CD8-positive, alpha-beta memory T cell (primary cell): ENCODE measurements at places on chromosomes 6 and 20.

- DNase-seq = no peak
Measured at GRCh38 chr20:32072168-32072750, 20.2 kb downstream of the HCK start.

DNA sequence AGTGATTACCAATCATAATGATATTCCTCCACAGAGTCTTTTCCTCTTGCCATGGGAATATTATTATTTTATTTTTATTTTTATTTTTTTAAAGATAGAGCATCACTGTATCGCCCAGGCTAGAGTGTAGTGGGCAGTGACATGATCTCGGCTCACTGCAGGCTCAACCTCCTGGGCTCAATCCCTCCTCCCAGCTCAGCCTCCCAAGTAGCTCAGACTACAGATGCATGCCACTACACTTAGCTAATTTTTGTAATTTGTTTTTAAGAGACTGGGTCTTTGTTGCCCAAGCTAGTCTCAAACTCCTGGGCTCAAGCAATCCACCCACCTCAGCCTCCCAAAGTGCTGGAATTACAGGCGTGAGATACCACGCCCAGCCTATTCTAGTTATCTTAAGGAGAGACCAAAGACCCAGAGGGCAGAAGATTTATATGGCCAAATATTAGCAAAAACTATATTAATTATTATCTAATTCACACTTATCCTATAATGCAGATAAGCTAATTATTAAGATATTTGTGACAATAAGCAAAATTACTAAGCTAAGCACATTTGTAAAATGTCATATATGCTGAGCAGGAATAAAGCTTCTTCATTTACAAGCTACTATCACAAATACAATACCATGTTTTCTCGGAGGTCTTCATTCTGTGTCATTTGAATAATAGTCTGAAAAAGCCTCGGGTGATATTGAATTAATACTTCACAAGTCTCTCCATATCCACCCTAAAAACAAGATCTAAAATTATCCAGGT, 63.5 kb downstream of the HACE1 start:
- no peak for DNase-seq

DNA sequence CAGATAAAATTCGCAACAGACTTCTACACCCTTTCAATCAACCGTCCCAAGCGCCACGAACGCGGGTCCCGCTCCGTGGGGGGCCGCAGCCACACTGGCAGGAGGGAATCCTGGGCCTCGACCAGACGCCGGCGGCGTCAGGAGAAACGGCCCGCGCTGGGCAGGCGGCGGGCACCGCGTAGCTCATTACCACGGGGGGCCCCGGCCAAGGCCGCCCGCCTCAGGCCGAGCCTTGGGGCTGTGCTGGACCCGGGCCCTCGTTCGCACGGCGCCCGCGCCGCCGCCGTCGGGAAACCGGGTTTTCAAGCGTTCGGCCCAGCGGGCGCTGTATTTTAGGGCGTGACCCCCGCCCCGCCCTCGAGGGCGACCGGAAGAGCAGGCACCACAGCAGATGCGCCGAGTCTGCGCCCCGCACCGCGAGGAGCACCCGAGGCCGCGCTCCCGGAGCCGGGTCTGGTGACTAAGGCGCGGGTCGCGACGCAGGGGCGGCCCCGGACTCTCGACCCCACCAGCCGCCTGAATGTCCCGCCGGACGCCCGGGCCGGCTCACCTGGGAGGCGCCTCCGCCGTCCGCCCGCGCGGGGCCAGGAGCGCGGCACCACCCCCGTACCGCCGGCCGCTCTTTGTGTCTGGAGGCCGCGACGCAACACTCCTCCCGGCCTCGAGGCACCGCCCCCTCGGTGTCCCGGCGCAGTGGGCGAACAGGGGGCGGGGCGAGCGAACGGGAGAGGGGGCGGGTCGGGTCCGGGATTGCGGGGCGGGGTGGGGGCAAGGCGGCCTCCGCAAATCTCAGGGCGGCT, at the start of gene NINL:
Gene NINL (minus strand): TSS at position 627 of the 800 bp plus-strand sequence. CDS start 58,944 bp downstream, outside the sequence.
- peak; percentile 48 for DNase-seq

- DNase-seq = no peak
Measured at GRCh38 chr6:34447386-34447785, 18.5 kb upstream of the PACSIN1 start.

DNA sequence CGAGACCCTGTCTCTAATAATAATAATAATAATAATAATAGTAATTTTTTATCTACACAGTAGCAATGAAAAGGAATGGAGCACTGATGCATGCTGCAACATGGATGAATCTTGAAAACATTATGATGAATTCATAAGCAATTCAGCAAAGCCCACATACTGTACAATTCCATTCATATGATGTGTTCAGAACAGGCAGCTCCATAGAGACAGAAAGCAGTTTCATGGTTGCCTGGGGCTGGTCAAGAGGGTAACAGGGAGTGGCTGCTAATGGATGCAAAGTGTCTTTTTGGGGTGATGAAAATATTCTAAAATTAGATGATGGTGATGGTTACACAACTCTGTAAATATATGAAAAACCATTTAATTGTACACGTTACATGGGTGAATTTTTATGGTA, 43.6 kb downstream of the SLC24A3 start:
- no peak for DNase-seq

DNA sequence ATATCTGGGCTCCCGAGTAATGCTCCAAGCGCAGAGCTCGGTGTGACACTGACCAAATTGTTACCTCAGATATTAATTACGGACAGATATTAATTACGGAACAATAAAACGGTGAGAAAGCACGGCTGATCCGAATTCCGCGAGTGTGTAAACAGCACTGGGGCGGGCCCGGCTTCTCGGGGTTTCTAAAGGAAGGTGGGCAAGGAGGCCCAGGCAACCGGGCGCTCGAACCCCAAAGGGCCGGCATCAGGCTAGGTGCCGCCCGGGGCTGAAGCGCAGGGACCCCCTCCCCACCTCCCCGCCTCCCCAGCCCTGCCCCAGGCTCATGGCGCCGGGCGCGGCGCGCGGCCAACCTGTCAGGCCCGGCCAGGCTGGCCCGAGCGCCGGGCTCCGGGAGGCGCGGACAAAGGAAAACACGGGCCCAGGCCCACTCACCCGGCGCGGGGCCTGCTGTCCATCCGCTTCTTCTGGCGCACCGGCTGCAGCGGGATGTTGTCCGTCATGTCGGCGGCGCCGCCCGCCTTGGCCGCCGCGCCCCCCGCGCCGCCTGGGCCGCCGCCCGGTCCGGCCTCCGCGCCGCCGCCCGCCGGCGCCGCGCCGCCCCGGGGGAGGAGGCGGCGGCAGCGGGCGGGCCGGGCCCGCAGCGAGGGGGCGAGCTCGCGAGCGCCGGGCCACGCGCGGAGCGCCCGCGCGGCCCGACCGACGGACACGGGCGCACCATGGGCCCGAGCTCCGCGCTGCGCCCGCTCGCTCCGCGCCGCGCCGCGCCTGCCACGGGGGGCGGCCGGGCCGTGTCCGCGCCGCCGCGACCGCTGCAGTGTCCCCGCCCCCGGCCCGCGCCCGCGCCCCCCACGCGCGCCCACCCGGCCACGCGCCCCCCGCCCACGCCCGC, at the start of gene ATP9A:
Gene ATP9A (minus strand): TSS at position 524 of the 892 bp plus-strand sequence. CDS start 21 bp downstream, at position 503.
- DNase-seq = no peak

DNA sequence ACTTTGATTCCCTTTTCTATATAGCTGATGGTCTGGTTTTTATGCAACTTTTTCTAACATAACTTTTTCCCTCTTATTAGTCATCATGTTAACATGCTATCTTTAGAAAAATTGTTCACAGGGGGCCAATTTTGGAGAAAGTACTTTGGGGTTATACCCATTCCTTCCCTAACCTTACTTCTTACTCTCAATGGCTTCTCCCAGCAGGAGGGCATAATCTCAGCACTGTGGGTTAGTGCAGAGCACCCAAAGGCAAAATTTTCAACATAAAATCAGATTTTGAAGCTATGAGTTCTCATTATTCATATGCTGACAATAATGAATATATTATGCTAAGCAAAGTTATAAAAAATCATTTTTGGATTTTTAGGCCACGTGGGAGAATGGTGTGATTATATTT, 299.2 kb downstream of the SLC35F1 start:
- no peak for DNase-seq

GRCh38 chr6:170179616-170180324, 111.1 kb downstream of the DLL1 start:
- DNase-seq = peak; percentile 28

DNA sequence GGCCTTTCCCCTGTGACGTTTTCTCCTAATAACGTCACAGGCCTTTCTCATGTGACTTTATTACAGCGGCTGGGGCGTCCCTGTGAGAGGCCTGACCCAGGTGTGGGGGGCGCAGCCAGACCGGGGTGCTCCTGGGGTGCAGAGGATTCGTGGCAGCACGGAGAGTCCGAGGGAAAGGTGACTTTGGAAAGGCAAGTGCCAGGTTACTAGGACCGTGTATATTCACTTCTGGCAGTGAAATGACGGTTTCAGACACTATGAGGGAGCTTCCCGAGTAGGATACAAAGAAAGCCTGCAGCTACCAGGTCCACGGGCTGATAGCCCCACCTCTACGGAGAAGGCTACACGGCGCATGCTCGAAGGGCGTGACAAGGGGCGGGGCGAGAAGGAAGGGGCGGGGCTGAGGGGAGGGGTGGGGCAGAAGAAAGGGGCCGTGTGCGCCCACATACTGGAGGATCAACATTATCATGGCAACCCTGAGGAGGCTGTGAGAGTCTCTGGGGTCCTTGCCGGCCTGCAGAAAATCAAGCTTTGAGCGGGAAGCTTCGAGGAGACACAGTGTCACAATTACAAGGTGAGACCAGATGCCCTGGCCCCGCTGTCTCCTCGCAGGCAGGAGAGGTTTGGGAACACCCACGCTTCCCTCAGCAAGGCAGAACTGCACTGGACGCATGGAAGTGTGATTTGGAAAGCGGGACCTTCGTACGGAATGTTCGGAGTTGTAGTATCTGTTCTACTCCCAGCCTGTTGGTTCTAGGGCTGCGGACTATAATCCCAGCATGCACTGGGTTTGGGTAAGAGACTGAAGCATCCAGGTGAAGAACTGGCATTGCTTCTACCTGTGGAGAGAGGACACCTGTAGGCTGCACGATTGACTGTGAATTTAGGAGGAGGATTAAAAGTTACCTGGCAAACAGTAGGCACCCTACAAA, 54.4 kb upstream of the ZNF337 start:
- DNase-seq = peak; percentile 56

DNA sequence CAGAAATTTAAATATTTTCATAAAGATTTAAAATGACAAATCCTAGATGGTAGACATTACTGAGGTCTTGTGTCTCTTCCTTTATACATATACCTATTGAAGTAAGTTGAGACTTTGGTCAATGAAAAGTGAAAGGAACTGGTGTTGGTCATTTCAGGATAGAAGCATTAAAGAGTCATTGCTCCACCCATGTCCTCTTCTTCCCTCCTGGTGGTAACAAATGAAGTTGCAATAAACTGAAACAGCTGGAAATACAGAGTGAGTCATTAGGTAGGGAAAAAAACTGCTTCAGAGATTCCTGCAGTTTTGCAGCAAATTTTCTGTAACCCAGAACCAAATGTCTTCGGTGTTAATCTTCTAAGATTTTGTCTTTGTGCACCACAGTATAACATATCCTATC, 448.0 kb downstream of the EYS start:
- no peak for DNase-seq

DNA sequence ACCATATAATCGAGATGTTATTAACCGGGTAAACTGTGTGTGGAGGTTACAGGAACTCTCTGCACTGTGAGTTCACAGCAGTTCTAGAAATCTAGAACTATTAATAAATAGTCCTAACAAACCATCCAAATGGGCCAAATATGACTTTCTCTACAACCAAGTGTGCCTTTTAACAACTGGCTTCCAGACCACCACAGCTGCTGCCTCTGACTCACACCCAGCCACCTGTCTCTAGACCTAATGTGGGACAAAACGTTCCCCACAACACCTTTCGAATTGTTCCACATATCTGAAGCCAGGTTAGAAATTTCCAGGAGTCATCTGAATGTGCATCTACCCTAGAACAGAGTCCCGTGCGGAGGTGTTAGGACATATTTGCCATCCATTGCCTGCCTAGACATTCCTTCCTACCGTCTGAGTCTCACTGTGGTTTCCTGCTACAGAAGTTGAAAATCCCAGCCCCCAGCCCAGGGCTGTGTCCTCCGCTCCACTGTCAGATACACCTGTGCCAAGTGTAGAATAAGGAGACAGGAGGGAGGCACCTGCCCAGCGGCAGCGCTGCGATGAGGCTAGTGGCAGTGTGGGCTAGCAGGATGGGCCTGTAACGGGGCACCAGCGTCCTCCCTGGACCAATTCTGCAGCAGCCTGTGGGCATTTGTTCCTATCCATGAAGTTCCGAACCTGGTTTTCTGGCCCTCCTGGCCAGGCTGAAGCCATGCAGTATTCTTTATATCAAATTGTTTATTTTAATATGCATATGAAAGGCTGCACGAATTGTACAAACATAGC, 28.5 kb upstream of the MAP3K4 start:
- DNase-seq = no peak

- no peak for DNase-seq
Measured at GRCh38 chr6:136520517-136520916, 29.7 kb downstream of the MAP7 start.

DNA sequence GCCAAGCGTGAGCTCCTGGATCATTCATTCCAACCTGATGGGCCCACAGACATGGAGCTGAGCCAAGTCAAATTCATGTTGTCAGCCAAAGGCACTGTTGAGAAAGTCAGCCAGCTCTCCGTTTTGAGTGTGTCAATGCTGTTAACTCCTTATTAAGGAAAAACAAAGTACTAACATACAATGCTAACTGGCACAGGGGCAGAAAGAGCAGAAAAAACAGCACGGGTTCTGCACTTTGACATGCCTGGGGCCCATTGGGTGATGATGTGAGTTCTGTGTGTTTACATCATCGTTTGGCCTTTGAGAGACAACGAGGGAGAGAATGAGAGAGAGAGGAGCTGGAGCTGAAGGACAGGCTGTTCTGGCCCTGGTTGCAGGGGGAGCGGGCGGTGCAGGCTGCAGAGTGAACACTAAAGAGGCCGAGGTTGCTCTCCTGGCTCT, 85.9 kb downstream of the SMOC2 start:
- no peak for DNase-seq

- no peak for DNase-seq
Measured at GRCh38 chr6:95208621-95209020, 368.7 kb upstream of the MANEA start.

- peak; percentile 21 for DNase-seq
Measured at GRCh38 chr20:46040902-46041535, 12.0 kb downstream of the SLC12A5 start.

GRCh38 chr20:57991211-57991881, 237.1 kb downstream of the ANKRD60 start:
- DNase-seq = no peak

DNA sequence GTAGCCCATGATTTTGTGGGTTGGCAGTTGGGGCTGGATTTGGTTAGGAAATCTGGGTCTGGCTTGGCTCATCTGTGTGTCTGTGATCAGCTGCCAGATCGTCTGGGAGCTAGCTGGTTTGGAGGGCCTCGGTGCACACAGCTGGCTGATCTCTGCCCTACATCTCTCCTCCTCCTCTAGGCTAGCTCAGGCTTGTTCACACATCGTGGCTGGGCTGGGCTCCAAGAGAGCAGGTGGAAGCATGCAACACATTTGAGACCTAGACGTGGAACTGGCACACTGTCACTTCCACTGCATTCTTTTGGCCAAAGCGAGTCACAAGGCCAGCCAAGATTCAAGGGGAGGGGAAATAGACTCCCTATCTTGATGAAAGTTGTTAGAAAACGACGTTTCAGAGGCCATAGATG, 15.9 kb downstream of the NDUFAF5 start:
- no peak for DNase-seq
